ENCODE measurements at places on chromosomes 13 and 19.

DNA sequence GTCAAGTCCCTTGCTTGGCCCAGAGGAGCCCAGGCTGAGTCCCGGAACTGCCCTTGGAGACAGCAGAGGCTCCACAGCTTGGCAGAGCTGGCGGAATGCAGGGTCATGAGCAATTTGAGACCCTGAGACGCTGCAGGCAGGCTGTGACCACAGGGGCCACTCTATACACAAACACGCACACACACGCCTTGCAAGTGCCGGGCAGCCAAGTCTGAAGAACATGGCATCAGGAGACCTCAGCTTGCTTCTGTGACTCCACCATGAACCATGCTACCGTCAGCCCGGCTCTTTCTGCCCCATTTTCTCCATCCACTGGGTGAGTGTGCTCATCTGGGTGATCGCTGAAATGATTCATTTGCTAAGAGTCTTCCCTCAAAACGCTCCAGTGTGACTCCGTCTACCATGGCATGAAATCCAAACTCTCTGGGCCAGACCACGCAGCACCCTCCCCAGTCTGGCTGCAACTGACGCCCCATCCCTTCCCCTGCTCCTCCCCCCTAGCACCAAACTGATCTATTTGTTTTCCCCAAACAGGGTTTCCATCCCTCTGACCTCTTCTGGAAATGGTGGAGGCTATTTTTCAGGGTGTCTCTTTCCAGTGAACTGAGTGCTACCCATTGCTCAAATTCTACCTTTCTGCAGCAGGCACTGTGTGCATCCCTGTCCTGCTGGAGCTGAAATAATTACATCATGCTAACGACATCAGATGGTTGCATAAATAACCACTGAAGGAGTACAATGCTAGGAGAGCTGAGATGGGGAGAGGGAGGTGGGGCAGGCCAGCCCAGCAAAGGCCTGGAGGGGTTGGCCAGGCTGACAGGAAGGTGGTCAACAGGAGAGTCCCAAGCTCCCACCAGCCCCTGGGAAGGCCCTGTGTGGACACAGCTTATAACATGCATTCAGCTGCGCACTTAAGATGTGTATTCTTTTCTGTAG is 3.1 kb downstream of the CARS2 start:
- DNase-seq: no peak

DNA sequence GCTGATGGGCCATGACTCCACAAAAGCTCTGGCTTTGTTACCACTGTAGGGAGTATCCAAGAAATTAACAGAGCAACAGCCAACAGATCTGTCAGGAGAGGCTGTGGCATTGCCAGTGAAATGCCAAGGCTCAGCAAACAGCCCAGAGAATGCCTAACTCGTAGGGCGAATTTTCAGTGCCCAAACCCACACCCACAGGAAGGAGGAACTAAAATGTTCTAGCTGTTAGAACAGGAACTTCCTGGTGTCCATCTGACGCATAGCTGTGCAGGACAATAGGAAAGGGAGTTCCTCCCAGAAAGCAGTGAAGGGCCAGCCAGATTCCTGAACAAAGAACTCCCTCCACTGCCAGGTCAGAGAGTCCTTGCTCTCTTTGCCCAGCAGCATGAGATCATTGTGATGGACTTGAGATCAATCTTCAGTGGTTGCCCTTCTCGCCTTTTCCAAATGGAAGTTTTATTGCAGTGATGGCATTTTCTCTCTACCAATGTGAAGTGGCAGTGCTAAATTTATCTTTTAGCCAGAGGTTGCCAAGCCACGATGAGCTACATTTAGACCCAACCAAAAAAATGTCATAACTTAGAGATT is 224.2 kb upstream of the STARD13 start:
- peak; percentile 9 for DNase-seq

GRCh38 chr13:94595001-94595949 is 677 bp downstream of the TGDS start:
- DNase-seq: no peak

GRCh38 chr19:3548606-3549005 is 8.8 kb downstream of the MFSD12 start:
- DNase-seq: peak; percentile 77

DNA sequence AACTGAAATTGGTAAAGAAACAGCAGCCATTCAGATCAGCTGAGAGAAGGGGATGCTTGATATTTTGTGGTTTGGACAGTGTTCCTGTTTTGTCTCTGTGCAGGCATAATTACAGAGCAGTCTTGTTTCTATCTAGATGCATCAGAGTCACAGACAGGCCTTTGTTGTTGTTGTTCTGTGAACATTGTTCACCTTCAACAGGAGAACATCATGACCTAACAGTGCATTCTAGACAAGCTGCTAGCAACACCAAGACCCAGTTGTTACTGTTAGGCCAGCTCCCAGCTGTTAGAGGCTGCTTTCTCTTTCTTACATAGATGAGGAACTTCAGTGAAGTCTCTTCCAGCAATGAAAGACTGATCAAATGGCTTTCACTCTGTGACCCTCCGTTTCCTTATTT is 8.5 kb upstream of the LSR start:
- DNase-seq: no peak

DNA sequence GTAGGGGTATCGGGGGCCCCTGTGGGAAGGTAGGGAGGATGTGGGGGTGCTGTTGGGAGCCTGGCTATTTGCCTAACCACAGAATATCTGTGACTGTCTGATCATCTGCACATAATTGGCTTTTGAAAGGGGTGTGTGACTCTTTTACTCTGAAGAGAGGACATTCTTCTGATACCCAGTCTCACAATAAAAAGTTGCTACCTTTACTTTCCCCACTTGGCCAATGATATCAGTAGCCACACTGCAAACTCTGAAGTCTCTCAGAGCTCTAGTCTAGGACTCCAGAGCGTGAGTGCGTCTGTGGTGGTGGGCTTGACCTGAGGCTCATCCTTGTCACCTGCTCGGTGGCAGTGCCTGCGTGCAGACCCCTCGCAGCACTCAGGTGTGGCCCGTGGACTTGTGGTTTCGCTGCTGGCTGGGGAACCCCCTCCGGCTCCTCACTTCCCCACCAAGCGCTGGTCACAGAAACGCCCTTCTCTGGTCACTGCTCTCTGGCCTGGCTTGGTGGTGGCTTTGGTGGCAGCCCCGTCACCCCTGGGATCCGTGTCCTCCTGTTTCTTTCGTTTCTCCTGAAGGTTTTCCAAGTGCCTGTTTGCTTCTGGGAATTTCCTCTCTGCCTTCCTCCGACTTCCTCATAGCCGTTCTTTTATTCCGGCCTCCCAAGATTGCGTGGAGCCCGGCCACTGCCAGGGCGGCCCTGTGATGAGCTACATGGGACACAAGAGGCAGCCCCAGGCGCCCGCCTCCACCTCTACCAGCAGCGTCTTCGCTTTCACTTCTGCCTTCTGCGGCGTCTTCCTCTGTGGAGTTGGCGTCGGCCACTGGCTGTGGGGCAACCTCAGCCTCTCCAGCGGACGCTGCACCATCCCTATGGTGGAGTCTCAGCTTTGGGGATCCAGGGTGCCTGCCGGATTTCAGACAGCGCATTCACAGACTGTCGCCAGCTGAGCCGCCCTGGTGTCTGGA is 78.0 kb downstream of the ATP11A start:
- DNase-seq: no peak

- no peak for DNase-seq
These were observed 25.9 kb downstream of the LATS2 start for GRCh38 chr13:21035498-21035897.

- DNase-seq: no peak
These were observed 101.3 kb downstream of the KCNRG start for GRCh38 chr13:50116430-50116973.

GRCh38 chr19:11007385-11007784 is 46.6 kb downstream of the SMARCA4 start:
- no peak for DNase-seq

DNA sequence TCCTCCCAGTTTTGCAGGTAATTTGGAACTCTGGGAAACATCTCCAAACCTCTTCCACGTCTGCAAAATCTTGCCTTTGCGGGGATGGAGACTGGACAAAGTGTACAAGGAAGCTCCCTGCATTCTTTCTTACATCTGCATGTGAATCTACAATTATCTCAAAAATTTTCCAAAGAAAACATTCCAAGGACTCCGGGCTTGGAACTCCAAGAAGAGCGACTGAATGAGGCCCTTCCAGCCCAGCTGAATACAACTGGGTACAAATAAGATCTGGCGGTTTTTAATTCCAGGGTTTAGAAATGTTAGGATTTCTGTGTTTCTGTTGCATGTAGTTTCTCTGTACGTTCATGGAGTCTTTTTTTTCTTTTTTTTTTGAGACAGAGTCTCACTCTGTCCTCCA is 28.5 kb downstream of the EXOC3L2 start:
- DNase-seq: no peak

DNA sequence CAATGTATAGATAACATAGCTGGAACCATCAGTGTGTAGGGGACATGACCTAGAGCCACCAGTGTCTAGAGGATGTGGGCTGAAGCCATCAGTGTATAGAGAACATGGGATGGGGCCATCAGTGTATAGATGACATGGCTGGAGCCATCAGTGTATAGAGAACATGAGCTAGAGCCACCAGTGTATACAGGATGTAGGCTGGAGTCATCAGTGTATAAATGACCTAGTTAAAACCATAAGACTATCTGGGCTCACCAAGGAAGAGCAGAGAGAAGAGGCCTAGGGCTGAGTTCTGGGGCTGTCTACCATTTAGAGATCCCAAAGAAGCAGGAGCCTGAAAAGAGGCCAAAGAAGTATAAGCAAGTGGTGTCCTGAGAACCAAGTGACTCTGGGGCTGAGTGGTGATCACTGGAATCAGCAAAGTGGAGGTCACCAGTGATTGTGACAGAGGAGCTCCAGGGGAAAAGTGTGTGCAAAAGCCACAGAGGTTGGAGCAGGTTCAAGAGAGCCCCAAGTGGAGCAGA is 41.0 kb downstream of the RFX2 start:
- no peak for DNase-seq

DNA sequence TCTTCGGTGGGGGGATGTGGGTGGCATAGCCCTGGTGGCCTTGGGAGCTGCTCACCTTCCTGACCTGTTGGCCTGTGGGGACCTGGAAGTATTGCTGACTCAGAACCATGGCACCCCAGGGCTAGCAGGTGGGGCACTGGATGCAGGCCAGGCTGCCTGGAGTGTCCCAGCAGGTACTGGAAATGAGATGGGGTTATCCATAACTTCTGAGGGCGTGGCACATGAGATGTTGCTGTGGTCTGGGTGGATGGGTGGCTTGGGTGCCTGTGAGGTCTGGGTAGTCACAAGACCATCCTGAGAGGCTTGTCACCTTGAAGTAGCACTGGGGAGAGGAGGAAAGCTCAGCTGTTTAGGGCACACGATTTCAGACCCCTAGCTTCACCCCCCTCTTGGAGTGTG is 636 bp upstream of the RNF225 start:
- no peak for DNase-seq

DNA sequence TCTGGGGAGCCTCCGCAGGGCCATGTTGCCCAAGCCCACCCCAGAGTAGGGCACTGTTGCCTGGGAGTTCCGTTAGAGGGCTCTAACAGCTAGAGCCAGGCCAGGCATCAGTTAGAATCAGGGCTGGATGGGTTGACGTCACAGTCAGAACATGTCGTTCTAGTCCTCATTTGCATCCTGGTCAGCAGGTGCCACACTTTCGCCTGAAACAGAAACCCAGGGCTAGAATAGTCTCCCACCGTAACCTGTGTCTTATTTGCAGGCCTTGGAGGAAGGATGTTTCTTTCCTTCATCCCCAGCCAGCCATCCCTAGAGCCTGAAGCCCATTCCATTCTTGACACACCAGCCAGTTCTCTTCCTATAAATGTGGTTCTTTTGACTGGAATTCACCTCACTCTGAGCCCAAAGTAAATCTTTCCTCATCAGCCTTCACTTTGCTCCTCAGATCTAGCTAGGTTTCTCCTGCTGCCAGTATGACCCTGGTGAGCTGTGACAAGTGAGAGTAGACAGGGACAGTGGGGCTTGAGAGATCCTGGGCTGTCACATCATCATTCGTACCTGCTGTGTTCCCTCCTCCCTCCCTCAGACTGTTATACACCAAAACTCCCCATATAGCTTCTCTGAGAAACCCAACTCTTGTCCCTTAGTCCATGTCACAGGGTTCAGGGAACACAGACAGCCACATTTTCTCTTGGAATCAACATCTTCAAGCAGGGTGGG is 12.2 kb upstream of the CCDC97 start:
- no peak for DNase-seq

DNA sequence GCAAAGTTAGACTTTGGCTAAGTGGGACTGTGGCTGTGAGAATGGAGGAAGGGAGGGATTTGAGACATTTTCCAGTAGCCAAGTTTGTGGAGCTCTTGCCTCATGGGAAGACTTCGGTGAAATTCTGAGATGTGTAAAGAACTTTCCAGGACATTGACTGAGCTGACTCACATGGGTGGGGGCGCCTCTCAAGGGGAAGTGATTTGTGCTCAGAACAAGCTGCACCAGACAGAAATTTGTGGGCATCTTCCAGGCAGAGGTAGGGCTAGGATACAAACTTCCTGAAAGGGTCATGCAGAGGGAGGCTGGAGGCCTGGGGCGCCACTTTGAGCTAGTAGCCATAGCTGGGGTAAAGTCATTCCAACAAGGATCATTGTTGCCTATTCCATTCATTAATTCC is 9.8 kb upstream of the SIGLEC10 start:
- no peak for DNase-seq

GRCh38 chr19:19205416-19206410 is 2.5 kb upstream of the NR2C2AP start:
- no peak for DNase-seq

- DNase-seq: no peak
These were observed 52.3 kb upstream of the GPC6 start for GRCh38 chr13:93174260-93174659.

DNA sequence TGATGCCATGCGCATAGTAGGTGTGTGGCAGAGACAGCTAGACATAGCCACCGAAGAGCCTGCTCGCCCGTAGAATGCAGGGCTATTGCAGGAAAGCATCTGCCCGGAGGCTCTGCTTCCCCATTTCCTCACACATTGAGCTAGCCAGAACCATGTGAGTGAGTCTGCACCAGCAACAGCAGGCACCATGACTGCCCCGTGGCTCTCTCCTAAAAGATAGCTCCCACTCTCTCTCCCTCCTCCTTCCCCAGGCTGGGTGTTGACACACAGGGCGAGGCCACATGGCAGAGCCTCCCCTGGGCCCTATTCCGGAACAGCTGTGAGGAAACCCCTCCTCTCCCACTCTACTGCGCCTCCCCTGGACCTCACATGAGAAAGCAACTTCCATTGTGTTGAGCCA is 52.3 kb upstream of the ATP12A start:
- DNase-seq: no peak

DNA sequence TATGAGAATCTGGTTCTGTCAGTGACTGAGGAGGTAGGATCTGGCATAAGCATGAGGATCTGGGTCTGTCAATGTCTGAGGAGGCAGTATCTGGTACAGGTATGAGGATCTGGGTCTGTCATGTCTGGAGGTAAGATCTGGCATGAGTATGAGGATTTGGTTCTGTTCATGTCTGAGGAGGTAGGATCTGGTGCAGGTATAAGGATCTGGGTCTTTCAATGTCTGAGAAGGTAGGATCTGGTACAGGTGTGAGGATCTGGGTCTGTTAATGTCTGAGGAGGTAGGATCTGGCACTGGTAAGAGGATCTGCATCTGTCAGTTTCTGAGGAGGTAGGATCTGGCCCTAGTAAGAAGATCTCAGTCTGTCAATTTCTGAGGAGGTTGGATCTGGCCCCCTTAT is 12.4 kb upstream of the PDCD2L start:
- no peak for DNase-seq

GRCh38 chr19:4521170-4521887 is 3.0 kb upstream of the PLIN4 start:
- no peak for DNase-seq

- DNase-seq: no peak
These were observed 23.8 kb downstream of the TEX101 start for GRCh38 chr19:43438291-43439031.

- no peak for DNase-seq
These were observed 6.5 kb upstream of the TNFSF9 start for GRCh38 chr19:6524311-6524710.

GRCh38 chr19:50329146-50329925 is at the start of gene KCNC3:
Gene KCNC3 (minus strand): TSS chr19:50329377. CDS start chr19:50329082, 295 bp downstream.
- peak; percentile 100 for DNase-seq
